ENCODE measurements at places on chromosomes 12 and 14. TPM values are rescaled to one million over a fixed set of nuclear protein-coding genes. Genes with fewer than 3 reads are reported as not detected.

Gene MYF5
- total RNA-seq: not detected

Gene WDHD1
- 99.3 TPM for total RNA-seq

Gene TAS2R13
- total RNA-seq: 1.7 TPM

Gene KRT4
- not detected for total RNA-seq

Gene OR4E2
- total RNA-seq: not detected

Gene ORAI1
- 23.6 TPM for total RNA-seq

Gene SEC23A
- total RNA-seq: 89.7 TPM

DNA sequence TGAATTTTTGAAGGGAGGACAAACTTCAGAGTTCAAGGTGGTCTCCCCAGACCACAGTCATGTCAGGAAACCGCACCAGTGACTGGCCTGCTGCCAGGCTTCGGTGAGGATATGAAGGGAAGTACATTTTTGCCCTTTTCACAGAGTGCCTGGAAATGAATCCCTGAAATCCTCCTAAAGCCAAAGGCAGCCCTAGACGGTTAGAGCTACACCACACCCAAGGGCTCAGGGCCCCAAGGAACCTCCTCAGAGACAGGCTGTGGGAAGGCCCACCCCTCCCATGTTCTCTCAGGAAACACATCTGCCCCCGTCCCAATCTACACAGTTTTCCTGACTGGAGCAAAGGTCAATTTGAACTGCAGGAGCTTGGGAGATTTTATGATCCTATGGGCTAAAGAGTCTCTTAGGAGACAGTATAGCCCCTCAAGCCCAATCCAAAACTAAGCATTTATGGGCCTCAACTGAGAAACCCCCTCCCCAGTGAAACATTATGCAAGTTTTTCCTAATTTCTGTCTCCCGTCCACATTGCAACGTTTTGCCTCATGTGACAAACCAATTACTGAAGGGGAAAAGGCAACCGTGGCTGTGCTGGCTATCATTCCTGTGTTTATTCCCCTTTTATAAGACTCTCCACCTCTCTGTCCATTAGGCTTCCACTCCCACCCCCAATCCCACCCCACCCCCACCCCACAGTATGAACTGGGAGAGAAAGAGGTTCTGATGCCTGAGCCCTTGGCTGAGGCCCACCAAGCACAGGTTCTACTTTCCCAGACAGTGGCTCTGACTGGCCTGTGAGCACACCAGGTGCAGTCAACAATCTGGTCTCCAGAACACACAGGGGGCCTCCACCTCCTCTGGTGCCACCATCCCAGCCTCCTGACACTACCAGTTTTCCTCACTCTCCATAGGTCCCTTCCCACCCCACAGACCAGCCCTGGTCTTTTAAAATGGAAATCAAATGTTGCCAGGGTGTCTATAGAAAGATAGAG lies 9.6 kb upstream of the RNASE1 start:
- H3K36me3 ChIP-seq: no peaks in the 10 kb centered on the region
- no peak overlapping the region for H3K4me3 ChIP-seq
- H3K27ac ChIP-seq: no peak overlapping the region
- H3K4me1 ChIP-seq: peaks cover 23% of the 10 kb centered on the region
- DNase-seq: peak; percentile 42
- no peaks in the 10 kb centered on the region for H3K27me3 ChIP-seq

GRCh38 chr12:47988073-47989022 lies 15.9 kb downstream of the COL2A1 start:
- peak; percentile 76 for DNase-seq
- peak overlapping the region; percentile 94 for H3K27ac ChIP-seq
- peaks cover 12% of the 10 kb centered on the region for H3K36me3 ChIP-seq
- H3K27me3 ChIP-seq: peaks cover 2% of the 10 kb centered on the region
- H3K4me3 ChIP-seq: no peak overlapping the region
- no peaks in the 10 kb centered on the region for H3K4me1 ChIP-seq

DNA sequence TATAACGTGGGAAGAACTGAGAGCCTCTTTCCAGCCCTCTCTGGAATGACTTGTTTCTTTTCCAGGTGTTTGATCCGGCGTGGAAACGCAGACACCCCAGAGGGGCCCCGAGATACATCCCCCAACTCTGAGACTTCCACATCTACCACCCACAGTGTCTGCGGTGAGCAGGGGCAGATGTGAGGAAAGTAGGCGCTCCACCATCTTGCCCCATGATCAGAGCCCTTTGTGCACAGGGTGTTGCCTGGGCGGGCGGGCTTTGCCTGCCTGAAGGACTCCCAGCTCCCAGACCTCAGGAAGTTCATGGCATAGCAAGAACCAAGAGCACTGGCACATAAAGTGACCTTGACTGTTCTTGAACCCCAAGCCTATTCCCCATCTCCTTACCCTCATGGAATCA lies 2.8 kb downstream of the CARMIL3 start:
- no peak for DNase-seq
- no peaks in the 10 kb centered on the region for H3K4me1 ChIP-seq

- no peak overlapping the region for H3K27ac ChIP-seq
- H3K4me1 ChIP-seq: no peaks in the 10 kb centered on the region
- peaks cover 49% of the 10 kb centered on the region for H3K27me3 ChIP-seq
- no peak overlapping the region for H3K4me3 ChIP-seq
These were observed 73.7 kb upstream of the CISTR start for GRCh38 chr12:53825246-53826081.

GRCh38 chr14:77201696-77202095 lies 20.1 kb downstream of the TMEM63C start:
- no peak overlapping the region for H3K4me3 ChIP-seq
- no peak for DNase-seq
- no peaks in the 10 kb centered on the region for H3K36me3 ChIP-seq
- H3K27me3 ChIP-seq: peaks cover 5% of the 10 kb centered on the region

- no peak overlapping the region for H3K27ac ChIP-seq
- no peak for DNase-seq
- no peaks in the 10 kb centered on the region for H3K4me1 ChIP-seq
These were observed 348.7 kb downstream of the NAV3 start for GRCh38 chr12:78179346-78179745.

- no peak overlapping the region for H3K4me3 ChIP-seq
- H3K36me3 ChIP-seq: no peaks in the 10 kb centered on the region
- H3K27me3 ChIP-seq: no peaks in the 10 kb centered on the region
These were observed 2.8 kb downstream of the TESPA1 start for GRCh38 chr12:54981796-54982195.

- peaks cover 7% of the 10 kb centered on the region for H3K36me3 ChIP-seq
- no peaks in the 10 kb centered on the region for H3K4me1 ChIP-seq
- H3K27ac ChIP-seq: no peak overlapping the region
- no peaks in the 10 kb centered on the region for H3K27me3 ChIP-seq
- DNase-seq: peak; percentile 36
These were observed 58.6 kb downstream of the GLT1D1 start for GRCh38 chr12:128911861-128912260.

GRCh38 chr12:7136071-7136470 lies 5.9 kb downstream of the CLSTN3 start:
- no peaks in the 10 kb centered on the region for H3K27me3 ChIP-seq
- no peak overlapping the region for H3K27ac ChIP-seq
- H3K4me3 ChIP-seq: no peak overlapping the region

DNA sequence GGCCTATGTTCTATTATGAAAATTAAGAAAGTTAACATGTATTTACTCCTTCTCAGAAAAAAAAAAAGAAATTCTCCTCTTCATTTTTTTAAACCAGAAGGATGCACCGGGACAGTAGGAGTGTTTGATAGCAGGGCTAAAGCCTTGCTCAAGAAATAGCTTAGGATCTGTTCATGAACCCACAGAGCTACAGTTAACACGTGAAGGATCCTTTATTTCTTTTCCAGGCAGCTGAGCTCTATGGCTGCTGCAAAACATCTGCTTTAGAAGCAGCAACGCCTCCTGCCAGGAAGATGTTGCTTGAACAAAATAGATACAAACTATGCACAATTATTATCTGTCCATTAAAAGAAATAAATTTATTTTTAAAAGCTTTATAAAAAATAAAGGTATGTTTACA lies 254.8 kb downstream of the PRKD1 start:
- H3K27ac ChIP-seq: no peak overlapping the region
- no peaks in the 10 kb centered on the region for H3K27me3 ChIP-seq
- no peaks in the 10 kb centered on the region for H3K4me1 ChIP-seq
- no peak overlapping the region for H3K4me3 ChIP-seq

GRCh38 chr12:24539646-24540045 lies 409.3 kb downstream of the BCAT1 start:
- H3K4me1 ChIP-seq: peaks cover 11% of the 10 kb centered on the region
- DNase-seq: no peak
- H3K36me3 ChIP-seq: no peaks in the 10 kb centered on the region
- H3K27me3 ChIP-seq: no peaks in the 10 kb centered on the region
- no peak overlapping the region for H3K27ac ChIP-seq
- H3K4me3 ChIP-seq: no peak overlapping the region
